CD4-positive, alpha-beta T cell treated with Interleukin-2 at 100 ng/mL for 4 hours (primary cell): ENCODE measurements at places on chromosomes 7 and 10.
A peak's percentile ranks its signal among the peaks of the same experiment; 100 is the strongest.

DNA sequence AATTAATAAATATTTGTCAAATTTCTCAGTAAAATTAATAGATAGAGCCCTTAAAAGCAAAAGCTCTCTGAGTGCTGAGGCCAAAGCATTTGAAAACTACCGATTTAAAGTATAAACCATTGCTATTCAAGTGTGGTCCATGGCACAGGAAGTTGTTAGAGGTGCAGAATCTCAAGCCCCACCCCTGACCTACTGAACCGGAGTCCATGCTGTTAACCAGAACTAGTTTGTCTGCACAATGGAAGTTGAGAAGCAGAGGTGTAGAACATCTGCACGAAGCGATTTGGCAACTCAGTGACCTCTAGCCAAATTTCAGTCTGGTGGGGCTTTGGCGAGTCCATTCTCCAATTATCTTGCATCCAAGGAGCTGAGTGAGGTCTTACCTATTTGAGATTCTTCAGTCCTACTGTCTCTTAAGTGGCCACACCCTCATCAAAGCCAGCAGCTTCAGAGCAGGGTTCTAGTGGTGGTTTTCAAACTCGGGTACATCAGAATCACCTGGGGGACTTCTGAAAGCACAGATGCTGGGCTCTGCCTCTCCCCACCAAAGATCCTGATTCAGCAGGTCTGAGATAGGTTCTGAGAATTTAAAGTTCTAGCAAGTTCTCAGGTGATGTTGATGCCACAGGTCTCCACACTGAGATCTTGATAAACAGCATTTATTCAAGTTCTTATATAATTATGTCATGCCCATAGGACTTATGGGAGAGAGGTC is 96.8 kb upstream of the SAMD8 start:
- DNase-seq: peak; percentile 48

- DNase-seq: no peak
These were observed 50.2 kb upstream of the LYZL1 start for GRCh38 chr10:29238523-29239135.

DNA sequence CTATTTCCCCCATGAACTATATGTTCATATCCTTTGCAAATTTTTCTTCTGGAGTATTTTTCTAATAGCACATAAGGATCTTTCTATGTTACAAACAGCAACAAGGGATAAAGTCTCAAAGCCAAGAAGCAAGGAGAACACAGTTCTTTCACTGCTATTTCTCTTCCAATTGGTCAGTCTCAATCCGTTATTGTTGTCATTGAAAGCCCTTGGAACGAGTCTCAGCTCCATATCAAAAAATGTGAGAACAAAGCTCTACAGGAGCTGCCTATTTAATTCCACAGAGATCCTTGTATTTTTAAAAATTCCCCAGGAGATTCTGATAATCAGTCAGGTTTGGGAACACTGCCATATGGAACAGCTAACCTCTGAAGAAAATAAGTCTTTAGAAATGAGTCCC is 15.7 kb downstream of the SLC35B4 start:
- no peak for DNase-seq

DNA sequence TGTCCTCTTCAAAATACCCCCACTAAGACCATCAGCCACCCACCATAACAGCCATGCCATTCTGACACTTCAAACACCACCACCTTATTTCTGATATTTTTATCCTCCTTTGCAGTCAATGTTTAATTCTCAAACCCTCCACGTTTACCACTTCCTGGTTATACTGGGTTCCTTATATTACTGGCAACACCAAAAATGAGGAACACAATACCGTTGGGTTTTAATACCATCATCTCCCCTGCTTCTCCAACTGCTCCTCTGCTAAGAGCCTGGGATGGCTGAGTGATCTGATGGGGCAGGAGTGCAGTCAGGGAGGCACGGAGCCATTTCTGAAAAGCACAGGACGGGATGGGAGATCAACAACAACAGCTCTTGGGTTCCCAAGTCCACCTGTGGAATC is 140.5 kb downstream of the CHCHD3 start:
- DNase-seq: no peak
